ENCODE measurements at places on chromosomes 2 and 18.

GRCh38 chr2:156585457-156585856, 149.3 kb downstream of the GPD2 start:
- DNase-seq: no peak

- no peak for DNase-seq
These were observed 7.8 kb downstream of the COLEC11 start for GRCh38 chr2:3602553-3603339.

DNA sequence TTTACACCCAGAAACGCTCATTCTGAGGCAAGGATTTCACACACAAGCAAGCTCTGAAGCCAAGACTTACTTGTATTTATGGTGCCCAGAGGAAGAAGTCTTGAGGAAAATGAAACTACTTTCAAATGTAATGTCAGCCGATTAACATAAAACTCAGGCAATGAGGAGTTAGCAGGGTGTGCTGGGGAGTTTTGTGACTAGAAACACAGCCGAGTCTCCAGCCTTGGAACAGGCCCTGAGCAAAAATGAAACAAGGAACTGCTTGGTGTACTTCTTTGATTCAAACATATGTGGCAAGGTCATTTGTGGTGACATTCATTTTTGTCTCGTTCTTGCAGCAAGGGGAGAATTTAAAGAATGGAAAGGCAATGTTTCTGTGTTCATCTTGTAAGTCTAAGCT, 4.5 kb downstream of the DYTN start:
- no peak for DNase-seq

GRCh38 chr2:198490748-198491147, 686.4 kb downstream of the PLCL1 start:
- no peak for DNase-seq

GRCh38 chr18:46814399-46814798, 57.5 kb upstream of the ST8SIA5 start:
- no peak for DNase-seq

- no peak for DNase-seq
These were observed 90.6 kb downstream of the SEPTIN10 start for GRCh38 chr2:109523121-109523520.

GRCh38 chr2:155404433-155405002, 706.0 kb downstream of the KCNJ3 start:
- no peak for DNase-seq
